ENCODE measurements at places on chromosomes 3 and 15.

DNA sequence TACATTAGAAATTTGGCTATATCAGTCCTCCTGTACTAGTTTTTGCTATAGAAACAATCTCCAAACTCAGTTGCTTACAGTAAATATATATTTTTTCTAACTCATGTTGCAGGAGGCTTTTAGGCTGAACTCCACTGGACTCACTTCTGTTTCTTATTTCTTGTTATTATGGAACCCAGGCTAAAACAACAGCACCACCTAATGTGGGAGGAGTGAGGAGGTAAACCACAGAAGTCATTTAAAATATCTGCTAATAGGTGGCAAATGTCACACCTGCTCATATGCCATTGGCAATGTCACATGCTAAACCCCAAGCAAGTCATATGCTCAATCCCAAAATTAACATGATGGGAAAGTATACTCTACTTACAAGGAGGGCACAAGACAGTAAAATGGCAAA is 462.2 kb downstream of the PLOD2 start:
- no peak for DNase-seq

DNA sequence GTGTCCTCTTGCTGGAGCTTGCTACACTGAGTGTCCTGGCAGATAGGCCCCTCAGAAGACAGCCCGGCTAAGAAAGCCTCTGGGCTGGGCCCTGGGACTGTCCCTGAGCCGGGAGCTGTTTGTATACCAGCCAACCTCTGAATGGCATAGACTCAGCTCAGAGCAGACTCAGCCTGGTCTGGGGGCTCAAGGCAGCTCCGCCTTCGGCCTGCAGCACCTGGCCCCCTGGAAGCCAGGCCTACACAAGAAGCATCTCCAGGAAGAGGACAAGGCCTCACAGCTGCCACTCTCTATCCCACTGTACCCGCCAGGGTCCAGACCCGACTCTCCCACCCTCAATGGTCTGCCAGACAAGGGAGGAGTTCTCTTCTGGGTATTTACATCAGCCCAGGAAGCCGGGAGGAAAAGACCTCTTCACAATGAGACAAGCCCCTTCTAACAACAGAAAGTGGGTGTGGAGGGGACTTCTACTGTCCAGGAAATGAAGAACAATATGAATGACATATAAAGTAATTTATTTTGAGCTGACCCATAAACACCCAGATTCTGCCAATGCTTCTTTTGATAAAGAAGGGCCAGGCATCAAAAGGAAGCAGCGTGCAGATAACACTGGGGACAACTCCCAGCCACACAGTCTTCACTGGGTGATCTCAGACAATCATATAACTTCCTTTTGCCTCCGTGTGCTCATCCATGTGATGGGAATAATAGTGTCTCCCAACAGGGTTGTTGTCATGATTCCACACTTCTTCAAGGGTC is 110.2 kb downstream of the TPRA1 start:
- no peak for DNase-seq

- no peak for DNase-seq
Measured at GRCh38 chr3:97958796-97959195, 13.4 kb downstream of the RIOX2 start.

DNA sequence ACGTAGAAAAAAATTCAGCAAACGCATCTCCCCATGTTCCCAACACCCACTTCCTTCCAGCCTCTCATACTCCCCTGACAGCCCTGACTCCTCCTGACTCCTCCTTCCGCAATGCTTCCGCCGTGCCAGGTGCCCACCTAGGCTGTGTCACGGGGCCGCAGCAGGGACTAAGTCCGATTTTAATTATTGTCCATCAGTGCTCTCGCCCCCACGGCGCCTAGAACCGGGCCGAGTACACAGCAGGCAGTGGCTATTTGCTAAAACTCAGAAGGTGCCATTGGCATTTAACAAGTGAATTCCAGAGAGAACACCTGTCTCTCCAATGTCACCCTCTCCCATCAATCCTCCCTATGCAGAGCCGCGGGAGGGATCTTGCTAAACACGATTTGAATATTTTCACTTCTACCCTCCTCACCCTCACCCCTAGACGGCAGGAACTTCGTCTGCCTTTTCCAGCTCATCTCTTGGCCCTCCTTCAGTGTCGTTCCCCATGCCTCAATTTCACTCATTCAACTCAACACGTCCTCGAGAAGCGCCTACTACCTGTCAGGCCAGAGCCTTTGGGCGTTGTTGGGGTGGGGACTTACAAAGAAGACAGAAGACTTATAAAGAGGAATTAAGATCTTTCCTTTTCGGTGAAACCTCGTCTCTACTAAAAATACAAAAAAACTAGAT is 11.5 kb upstream of the SHF start:
- peak; percentile 76 for DNase-seq

GRCh38 chr15:39056357-39056756 is 491.7 kb upstream of the RASGRP1 start:
- no peak for DNase-seq

DNA sequence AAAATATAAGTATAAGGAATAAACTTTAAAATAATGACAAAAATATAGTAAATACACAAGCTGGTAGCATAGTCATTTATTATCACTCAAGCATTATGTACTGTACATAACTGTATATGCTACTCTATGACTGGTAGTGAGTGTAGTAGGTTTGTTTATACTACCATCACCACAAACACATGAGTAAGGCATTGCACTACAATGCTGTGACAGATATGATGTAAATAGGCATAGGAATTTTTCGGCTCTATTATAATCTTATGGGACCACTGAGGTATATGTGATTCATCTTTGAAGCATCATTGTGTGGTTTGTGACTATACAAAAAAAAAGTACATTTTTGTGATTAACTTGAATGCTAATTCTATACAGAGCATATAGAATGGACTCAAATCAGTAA is 35.3 kb upstream of the FBN1 start:
- DNase-seq, result no peak

GRCh38 chr3:167872941-167873340 is 137.4 kb downstream of the SERPINI1 start:
- no peak for DNase-seq

- no peak for DNase-seq
Measured at GRCh38 chr15:67161881-67162280, 92.6 kb downstream of the AAGAB start.

DNA sequence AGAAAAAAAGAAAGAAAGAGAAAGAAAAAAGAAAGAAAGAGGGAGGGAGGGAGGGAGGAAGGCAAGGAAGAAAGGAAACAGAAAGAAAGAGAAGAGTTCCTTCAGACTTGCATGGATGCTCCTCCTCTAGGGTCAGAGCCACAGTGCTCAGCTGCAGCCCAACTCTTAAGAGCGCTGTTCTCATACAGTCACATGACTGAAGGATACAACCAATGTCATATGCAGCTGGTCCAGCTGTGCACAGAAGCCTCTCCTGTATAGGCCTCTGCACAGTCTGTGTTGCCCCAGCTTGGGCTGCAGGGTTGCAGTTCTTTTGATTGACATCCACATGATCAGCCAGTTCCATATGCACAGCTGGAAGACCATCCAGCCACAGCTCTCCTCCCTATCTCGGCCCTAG is 86.8 kb upstream of the CTNNB1 start:
- DNase-seq, result no peak

- DNase-seq, result no peak
Measured at GRCh38 chr15:65176056-65176455, 9.1 kb downstream of the CLPX start.

DNA sequence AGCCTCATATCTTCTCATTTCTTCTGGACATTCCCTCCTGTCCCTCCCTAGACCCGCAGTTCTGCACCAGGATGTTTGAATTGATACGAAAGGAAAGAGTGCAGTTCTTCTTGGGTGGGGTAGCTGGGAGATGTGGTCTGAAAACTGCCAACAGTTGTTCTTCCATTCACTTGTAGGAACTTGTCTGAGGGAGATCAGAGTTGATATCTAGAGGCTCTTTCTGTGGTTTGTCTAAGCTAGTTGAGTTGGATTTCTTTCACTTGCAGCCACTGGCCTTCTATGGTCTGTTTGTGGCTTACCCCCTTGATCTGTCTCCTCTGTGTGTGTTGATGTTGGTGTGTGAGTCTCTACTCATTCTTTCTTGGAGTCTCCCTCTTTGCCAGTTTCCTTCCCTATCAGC is 42.5 kb upstream of the PIK3CB start:
- DNase-seq, result no peak

DNA sequence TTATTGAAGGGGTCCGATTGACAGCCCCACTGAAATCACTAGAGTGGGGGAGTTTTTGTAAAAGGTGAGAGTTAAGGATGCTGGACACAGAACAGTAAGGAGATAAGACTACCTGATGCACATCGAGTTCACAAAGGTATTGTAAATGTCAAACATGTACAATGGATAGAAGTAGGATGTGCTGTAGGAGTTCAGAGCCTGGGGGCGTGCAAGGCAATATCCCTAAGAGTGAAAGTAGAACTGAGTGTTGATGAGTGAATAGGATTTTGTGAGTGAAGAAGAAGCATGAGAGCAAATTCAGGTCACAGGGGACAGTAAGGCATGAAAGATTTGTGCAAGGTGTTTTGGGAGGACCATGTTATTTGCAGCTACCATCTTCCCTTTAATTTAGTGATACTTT is 21.5 kb downstream of the DOCK3 start:
- DNase-seq, result no peak

DNA sequence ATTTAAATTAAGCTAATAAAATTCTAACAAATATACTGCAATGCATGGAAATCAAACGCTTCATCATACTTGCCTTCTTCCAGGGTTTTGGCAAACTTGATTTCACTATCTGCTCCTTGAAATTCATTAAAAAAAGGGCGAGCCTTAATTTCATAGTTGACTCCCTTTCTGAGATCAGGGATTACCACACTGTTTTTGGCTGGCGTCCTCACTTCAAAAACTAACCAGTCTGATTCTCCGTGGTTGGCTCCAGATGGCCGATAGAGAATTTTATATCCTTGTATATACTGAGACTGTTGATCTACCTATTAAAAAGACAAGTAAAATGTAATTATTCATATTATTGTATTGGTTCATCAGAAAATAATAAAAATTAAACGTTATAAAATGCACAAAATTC is 1106.8 kb downstream of the ROBO1 start:
- no peak for DNase-seq

DNA sequence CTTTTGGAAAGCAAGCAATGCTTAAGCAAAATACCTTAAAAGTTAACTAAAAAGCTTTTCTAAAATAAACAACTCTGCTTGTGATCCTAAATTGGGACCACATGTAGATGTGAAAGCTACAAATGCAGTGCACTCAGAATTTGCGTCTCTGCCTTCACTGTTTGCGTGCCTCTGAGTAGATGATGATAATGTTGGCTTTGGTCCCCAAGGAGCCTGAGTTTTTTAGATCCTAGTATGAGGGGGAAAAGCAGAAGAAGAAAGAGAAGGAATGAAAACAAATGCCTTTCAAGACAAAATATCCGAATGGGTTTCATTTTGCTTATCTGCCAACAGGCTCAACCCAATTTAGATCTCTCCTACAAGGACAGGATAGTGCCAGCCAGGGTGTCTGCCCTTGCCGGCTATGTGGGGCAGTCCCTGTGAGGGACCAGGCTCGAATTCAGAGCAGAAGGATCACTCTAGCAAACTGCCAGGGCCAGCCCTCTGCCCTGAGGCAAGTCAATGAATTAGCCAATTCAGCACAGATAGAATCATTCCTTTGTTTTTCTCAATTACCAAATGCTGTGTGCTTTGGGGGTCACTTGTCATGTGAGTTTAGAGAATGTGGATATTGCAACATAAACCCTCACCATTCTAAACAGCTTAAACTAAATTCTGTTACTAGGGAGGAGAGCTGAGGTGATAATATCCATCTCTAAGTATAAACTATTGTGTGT is 28.5 kb downstream of the SCG5 start:
- DNase-seq, result no peak

DNA sequence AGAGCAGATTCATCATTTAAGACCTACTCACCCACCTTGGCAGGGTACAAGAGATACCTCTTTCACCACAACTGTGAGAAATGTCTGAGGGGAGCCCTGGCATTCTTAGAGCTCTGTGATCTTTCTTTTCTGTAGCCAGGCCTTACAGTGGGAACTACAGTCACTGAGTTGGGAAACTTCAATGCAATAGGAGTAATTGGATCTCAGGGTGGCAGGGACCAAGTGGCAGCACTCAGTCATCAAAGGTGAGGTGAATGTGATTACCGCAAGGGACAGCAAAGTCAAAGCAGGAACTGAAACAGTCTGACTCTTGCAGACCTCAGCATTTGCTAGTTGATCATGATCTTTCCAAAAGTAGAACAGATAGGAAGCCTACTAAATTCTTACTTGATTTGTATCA is 7.2 kb upstream of the MCF2L2 start:
- DNase-seq, result no peak

- DNase-seq, result no peak
Measured at GRCh38 chr15:45790325-45790943, 155.6 kb downstream of the SQOR start.

GRCh38 chr3:45309876-45310275 is 78.5 kb upstream of the LARS2 start:
- no peak for DNase-seq

DNA sequence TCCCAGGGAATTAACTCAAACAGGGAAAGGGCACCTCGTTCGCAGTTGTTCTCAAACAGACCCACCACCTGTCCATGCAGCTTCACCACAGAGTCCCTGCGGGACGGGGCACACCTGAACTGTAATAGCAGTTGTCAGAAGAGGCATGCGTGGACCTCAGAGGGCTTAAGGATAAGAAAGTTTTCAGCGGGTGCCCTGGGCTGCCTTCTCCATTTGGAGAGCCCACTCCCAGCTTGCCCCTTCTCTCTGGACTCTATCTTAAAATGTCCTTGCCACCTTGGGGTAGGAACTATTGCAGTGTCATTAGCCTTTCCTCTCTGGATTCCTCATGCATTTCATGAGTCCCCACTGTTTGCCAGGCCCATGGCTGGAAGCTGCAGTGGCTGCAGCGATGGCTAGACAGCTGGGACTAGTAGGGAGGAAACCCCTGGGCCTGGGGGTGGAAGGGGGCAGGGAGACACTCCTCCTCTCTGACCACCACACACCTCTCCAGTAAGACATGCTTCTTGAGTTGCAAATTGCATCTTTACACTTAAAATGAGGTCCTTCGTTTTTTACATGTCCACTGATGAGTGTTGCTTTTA is 33.5 kb downstream of the PDIA5 start:
- no peak for DNase-seq

- peak; percentile 42 for DNase-seq
Measured at GRCh38 chr3:165193366-165194254, 2.6 kb downstream of the SLITRK3 start.

GRCh38 chr3:186473166-186473565 is 71.0 kb downstream of the CRYGS start:
- DNase-seq, result no peak

DNA sequence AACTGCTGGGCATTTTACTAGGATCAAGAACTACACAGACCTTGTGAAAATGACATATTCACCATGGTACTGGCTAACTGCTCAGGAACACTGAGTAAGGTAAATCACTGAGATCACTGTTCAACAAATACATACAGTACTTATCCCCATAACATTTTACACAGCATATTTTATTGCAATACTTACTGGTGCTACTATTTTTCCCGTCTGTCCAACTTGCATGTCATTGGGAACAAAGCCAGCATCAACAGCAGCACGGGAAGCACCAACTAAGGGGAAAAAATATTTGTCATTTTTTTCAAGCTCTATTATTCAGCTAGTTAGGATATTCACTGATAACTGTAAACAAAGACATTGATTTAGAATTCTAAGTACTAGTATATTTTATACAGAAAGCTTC is 37.0 kb downstream of the ETFA start:
- DNase-seq, result no peak

- no peak for DNase-seq
Measured at GRCh38 chr3:5466717-5467116, 279.2 kb downstream of the EDEM1 start.

- DNase-seq, result no peak
Measured at GRCh38 chr15:25695875-25696760, 167.0 kb downstream of the ATP10A start.

- no peak for DNase-seq
Measured at GRCh38 chr15:75353604-75354003, 6.8 kb downstream of the NEIL1 start.
